ENCODE measurements at places on chromosomes 12 and 14.
A peak's percentile ranks its signal among the peaks of the same experiment; 100 is the strongest.

DNA sequence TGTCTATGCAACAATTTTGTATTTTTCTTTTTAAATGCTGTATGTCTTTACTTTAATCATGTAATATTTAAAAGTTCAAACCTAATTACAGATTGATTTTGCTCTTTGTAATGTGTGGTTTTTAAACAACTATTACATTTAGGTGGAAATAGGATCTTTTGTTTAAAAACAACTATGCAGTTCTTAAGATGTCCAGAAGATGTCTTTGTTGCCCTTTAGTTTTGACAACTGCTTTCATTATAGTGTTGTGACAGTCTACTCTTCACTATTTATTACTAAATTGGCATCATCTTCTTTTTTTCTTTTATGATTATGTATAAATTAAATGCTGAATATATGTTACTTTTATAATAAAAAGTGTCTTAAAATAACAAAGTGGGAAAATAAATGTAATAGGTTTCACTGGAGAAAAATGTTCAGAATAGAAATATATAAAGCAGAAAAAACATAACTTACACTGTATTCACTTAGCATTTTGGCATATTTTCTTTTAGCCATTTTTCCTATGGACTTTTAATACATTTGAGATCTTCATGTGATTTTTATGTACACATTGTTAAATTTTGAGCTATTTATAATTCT, 27.1 kb upstream of the PCNX4 start:
- no peak for DNase-seq

- no peak for DNase-seq
Measured at GRCh38 chr14:37274652-37275051, 76.9 kb downstream of the MIPOL1 start.

DNA sequence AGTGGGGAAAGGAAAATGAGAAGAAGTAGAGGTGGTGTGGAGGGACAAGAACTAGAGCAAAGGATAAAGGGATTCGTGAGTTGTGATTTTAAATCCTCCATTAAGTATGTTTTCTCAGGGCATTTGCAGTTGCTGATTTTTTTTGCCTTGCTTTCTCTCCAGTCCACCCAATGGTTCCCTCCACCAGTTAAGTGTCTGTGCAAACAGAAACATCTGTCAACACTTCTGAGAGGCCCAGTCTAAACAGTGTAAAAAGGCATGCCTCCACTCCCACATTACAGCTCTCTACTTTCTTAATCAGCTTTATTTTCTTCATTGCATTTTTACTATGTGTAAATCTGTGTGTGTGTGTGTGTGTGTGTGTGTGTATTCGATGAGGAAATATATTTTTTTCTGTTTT, 141.2 kb downstream of the PPFIA2 start:
- no peak for DNase-seq

GRCh38 chr14:97874394-97874793, 1077.2 kb downstream of the VRK1 start:
- no peak for DNase-seq

GRCh38 chr12:106170285-106170684, 31.5 kb upstream of the NUAK1 start:
- DNase-seq: no peak

- no peak for DNase-seq
Measured at GRCh38 chr12:68011882-68012207, 22.6 kb downstream of the IFNG-AS1 start.

GRCh38 chr12:113403435-113404415, at the start of gene SDS:
Gene SDS, minus strand, starts transcription at chr12:113403887. Its CDS starts 4,179 bp downstream, at chr12:113399708.
- DNase-seq: peak; percentile 53

DNA sequence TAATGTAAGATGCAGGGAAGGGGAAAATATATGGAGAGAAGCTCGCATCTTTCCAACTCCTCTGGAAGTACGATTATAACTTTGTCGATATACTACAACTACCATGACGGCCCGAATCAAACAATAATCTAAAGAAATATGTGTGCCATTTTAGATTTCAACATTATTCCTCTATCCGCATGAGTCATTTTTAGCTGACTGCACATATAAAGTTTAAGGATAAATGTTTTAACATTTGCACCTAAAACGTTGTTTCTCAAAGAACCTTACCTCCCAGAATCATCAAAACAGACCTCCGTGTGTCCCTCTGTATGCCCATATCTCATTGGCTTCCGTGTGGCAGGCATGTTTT, 482 bp downstream of the WDHD1 start:
- DNase-seq: no peak

DNA sequence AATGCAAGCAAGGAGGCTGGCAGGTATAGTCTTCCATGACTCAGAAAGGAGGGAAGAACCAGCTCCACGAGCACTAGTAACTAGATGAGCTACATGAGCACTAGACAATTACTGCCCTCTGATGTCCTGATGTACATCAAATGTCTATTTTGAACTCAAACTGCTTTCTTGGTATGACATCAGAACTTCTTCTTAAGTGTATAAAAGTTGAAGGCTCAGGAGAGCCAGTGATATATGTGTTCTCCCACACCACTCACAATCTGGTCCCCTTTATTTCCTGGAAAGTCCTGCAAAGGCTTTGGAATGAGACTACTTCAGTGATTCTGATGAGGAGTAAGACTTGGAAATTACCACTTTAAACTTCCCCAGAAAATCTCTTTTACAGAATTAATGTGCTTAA, 18.5 kb upstream of the DHRS7 start:
- DNase-seq: no peak

GRCh38 chr12:125871811-125872594, 806.8 kb downstream of the AACS start:
- no peak for DNase-seq

- DNase-seq: no peak
Measured at GRCh38 chr12:46915836-46916235, 90.0 kb upstream of the SLC38A4 start.

GRCh38 chr12:6957151-6957701, 6.1 kb downstream of the PTPN6 start:
- DNase-seq: no peak

DNA sequence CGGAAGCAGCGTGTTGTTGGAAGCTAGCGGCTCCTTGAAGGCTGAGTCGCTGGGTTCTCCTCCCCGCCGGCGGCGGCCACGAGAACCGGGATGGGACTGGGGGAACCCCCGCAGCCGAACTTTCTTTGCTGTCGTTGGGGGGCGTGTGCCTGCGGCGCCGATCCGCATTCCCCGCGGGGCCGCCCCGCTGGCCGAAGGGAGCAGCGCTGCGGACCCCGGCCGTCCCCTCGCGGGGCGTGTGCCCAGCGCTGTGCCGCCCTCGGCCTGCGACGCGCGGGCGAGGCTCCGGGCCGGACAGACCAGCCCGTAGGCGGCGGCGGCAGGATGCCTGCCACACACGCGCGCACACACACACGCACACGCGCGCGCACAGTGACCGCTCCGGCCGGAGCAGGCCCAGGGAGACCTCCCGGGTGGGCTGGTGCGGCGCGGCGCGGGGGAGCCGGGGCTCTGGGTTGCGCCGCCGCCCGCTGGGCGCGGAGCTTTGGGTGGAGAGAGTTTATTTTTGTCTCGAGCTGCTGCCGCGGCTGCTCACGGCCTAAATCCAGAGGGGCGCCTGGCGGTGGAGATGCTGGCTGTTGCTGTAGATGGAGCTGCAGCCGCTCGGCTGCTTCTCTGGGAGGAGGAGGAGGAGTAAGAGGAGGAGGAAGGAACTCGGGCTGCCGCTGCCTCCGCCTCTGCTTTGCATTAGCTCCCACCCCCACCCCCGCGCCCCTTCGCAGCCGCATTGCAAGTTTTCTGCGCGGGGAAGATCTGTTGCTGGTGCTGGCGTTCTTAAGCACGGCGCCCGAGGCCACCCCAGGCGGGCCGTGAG, at the start of gene SAMD4A:
SAMD4A (plus strand) TSS at position 719 of the 814 bp plus-strand sequence. CDS start 789 bp downstream, outside the sequence.
- peak; percentile 80 for DNase-seq

- no peak for DNase-seq
Measured at GRCh38 chr14:52080808-52081755, 12.2 kb upstream of the NID2 start.

- DNase-seq: no peak
Measured at GRCh38 chr14:66137081-66137480, 349.1 kb upstream of the CCDC196 start.

DNA sequence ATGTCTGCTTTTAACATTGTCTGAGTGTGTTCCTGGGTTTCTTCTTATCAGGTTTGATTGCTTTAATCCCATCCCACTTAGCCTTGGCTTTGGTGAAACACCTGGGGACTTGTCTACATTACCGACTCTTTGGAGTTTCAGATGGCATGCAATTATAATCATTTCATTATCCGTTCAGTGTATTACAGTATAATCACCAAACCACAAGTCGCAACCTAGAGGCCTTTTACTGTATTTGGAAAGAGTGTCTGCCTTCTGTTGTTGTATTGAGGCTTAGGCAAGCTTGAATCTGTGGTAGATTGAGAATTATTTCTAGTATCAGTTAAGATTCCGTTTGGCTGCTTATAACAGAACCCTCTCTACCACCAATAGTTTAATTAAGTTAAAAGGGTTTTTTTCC, 103.9 kb downstream of the TGFB3 start:
- DNase-seq: no peak

- no peak for DNase-seq
Measured at GRCh38 chr12:108691998-108692808, 39.1 kb downstream of the CORO1C start.

DNA sequence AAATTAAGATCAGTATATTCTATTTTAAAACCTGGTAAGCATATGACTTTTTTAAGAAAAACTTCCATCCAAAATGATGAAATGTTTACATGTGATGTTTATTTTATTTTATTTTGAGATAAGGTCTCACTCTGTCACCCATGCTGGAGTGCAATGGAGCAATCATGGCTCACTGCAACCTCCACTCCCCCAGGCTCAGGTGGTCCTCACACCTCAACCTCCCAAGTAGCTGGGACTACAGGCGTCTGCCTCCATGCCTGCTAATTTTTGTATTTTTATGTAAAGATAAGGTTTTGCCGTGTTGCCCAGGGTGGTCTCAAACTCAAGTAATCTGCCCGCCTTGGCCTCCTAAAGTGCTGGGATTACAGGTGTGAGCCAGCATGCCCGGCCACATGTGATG, 141.8 kb downstream of the ZFP36L1 start:
- no peak for DNase-seq

GRCh38 chr12:40717576-40717975, 25.3 kb downstream of the CNTN1 start:
- DNase-seq: no peak

- no peak for DNase-seq
Measured at GRCh38 chr12:6729186-6729585, 5.3 kb downstream of the COPS7A start.

DNA sequence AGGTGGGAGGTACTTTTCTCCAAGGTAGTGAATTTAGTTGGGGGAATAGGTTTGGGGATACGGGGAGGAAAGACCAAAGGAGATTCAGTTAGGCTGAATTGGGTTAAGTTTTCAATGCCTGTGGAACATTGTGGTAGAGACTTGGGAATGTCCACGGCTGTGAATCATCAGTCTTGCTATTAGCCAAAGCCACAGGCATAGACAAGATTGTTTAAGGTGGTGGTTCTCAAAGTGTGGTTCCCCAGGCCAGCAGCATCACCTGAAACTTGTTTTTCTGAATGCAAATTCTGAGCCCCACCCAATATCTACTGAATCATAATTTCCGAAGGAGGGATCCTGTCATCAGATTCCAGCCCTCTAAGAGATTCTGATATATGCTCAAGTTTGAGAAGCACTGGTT, 316.2 kb downstream of the EGLN3 start:
- DNase-seq: no peak

DNA sequence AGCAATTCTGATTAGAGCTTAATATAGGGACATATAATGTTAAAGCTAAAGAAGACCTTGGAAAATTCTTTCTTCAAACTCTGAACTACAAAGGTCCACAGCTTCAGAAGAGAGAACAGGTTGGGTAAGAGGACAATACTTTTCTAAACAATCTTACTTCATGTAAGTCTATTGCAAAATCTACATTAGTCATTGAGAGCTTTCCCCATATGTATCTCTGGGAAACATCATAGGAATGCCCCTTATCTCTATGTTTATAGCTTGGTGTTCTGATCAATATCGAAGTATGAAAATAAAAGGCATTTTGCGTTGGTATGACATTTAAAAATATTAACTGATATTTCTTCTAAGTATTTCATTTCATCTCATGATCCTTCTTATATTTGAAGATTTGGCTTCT, 962.6 kb downstream of the AACS start:
- no peak for DNase-seq

GRCh38 chr12:68779280-68779679, 28.7 kb upstream of the MDM2 start:
- DNase-seq: no peak

Data from hippocampal formation (tissue), 2 donors.